ENCODE measurements at places on chromosomes 12 and 14.

- DNase-seq = peak; percentile 19
These were observed 32.8 kb downstream of the HECTD4 start for GRCh38 chr12:112349431-112349830.

DNA sequence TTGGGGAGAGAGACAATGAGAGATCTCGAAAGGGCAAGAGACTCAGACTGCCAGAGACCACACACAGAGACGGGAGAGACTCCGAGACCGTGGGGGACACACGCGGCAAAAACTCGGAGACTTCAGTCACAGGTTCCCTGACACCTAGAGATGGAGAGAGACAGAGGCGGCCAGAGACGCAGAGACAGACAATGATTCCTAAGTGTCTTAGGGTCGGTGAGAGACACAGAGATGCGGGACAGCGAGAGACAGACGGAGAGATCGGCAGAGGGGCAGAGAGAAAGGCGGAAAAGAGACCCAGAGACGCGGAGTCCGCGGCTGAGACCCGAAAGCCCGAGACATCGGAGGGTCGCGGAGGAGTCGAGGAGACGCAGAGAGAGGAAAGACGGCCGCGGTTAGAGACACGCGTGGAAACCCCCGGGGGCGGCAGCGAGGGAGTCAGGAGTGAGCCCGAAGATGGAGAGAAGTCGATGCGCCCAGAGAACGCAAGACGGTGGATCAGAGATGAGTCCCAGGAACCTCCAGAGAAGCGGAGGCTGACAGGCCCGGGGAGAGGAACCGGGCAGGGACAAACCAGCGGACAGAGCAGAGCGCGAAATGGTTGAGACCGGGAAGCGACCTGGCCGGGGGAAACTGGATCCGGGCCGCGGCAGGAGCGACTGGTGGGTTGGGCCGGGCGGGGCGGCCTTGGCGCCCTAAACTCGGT is 7.8 kb downstream of the LHX5 start:
- peak; percentile 31 for DNase-seq

- DNase-seq = no peak
These were observed 60.5 kb downstream of the FBXW8 start for GRCh38 chr12:116971222-116971621.

DNA sequence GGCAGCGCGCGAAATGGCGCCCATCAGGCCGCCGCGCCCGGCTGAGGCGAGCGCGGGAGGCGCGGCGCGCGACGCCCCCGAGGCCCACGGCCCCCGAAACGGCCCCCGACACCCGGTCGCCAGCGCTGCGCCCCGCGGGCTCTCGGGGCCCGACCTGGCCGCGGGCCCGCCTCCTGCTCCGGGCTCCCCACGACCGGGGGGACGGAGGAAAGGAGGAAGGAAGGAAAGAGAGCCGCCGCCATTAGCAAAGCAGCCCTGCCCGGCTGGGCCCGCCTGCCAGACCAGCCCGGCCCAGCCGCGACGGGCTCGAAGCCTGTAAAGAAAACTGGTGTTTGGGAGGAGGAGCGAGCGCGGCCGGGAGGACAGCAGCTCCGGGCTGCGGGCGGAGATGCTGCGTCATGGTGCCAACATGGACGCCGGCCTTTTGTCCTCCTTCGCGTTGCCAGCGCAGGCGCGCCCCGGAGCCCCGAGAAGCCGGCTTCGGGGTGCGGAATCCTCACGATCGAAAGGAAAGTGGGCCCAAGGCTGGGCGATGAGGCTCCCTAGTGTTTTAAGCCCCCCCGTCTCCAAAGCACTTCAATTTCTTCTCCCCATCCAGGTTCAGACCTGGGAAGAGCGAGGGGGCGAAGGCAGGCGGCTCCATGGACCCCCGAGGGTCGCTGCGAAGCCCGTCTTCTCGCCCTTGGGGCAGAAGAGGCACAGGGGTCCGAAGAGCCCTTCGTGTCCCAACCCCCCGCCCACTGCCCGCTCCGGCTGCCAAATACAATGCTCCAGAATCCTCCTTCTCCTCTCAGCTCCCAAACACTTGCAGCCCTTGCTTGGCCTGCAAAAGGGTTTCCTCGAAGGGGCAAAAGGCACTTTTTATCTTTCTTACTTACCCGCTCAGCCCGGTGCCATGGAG is 2.9 kb upstream of the SETD1B start:
- peak; percentile 86 for DNase-seq

GRCh38 chr12:127675936-127676335 is 591.0 kb upstream of the TMEM132C start:
- peak; percentile 19 for DNase-seq
